ENCODE measurements at places on chromosomes 5 and 9. TPM values are rescaled to one million over a fixed set of nuclear protein-coding genes. Genes with fewer than 3 reads are reported as not detected.

The IL5 gene
- polyA plus RNA-seq: not detected

The ITGA1 gene
- polyA plus RNA-seq: 3.5 TPM

The C8G gene
- 4.5 TPM for polyA plus RNA-seq

The DNAH5 gene
- 0.07 TPM for polyA plus RNA-seq

The HCN1 gene
- not detected for polyA plus RNA-seq
